ENCODE measurements at places on chromosomes 11 and 22. TPM values are rescaled to one million over a fixed set of nuclear protein-coding genes. Genes with fewer than 3 reads are reported as not detected.

DNA sequence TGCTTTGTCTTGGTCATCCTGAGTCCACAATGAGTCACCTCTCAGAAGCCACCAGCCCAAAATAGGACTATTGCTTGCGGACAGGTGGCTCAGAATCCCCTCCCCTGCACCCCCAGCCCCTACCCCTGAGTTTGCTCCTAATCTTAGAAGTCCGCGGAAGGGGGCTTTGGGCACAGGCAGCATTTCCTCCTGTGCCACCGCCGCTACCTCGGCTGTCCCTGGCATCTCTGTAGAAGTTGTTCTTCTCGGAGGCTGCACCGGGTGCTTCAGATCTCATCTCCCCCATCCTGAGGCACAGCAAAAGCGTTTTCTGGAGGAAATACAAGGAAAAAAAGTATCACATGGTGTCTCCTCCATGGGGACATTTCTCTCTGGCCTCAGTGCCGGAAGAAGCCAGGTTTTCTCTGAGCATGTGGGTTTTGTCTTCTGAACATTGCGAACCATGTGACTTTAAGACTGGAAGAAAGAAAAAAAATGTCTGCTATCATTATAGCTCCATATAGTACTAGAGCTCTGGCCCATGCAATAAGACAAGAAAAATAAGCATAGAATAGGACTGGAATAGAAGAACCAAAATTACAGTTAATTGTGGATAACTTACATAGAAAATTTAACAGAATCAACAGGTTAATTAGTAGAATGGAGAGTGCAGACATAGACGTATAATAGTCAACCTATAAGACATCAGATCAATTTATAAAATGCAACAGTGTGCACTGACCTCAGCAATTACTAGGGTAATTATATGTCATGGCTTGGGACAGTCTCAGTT lies 63.2 kb downstream of the SHISAL1 start:
- no peaks in the 10 kb centered on the region for H3K36me3 ChIP-seq
- DNase-seq = no peak
- no peak overlapping the region for H3K4me3 ChIP-seq
- H3K4me1 ChIP-seq = no peaks in the 10 kb centered on the region
- H3K27me3 ChIP-seq = peaks cover 14% of the 10 kb centered on the region
- no peak overlapping the region for H3K27ac ChIP-seq

DNA sequence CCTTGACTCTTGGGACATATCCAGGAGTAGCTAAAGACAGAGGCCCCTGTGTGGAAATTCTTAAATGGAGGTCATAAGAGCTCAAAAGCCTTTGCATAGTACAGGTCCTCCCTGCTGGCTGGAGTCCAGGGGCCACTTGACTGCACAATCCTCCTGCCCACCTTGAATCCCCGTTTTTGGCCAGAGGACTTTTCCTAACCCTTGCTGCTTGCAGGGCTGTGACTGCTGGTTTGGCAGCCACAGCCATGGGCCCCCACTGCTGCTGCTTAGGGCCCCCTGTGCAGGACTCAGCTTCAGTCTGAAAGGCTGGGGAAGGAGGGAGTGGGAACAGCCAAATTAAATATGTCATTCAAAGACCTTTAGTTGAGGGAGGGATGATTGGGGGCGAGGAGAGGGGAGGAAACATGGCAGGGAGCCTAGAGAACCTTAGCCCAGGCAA lies 33.4 kb downstream of the ARHGAP1 start:
- H3K36me3 ChIP-seq = peaks cover 34% of the 10 kb centered on the region
- H3K27ac ChIP-seq = peak overlapping the region; percentile 17

Gene LDHAL6A
- total RNA-seq = not detected

Gene DDX10
- 32.5 TPM for total RNA-seq

DNA sequence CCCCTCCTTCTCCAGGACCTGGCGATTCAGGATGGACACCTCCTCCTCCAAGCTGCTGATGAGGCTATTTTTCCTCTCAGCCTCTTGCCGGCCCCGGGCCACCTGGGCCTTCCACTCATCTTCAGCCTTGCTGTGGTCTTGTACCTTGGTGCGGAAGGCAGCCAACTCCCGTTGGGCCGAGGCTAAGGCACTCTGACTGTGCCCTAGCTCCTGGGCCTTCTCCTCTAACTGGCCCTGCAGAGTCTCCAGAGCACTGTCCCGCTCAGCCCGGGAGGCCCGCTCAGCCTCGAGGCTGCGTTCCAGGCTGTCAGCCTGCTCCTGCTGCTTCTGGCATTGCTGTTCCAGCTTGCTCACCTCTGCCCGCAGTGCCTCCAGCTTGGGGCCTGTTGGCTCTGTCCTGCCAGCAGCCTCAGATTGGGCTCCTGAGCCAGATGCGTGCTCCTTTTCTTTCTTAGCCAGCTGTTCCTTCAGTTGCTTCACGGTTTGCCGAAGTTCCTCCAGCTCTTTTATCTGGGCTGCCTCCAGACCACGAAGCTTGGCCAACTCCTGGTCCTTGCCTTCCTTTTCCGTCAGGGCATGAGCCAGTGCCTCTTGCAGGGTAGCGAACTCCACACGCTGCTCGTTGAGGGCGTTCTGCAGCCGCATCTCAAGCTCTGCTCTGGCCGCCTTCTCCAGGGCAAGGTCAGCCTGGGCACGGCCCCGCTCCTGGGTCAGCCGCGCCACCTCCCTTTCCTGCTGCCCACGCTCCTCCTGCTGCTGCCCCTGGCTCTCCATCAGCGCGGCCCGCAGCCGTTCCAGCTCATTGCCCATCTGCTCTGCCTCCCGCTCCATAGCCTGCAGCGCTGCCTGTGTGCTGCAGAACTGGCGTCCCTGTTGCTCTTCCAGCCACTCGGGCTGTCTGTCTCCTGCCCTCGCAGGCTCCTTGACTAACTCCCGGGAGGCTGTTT lies 15.3 kb downstream of the IL18BP start:
- DNase-seq = no peak
- no peaks in the 10 kb centered on the region for H3K27me3 ChIP-seq
- H3K4me1 ChIP-seq = no peaks in the 10 kb centered on the region
- H3K36me3 ChIP-seq = peaks cover 57% of the 10 kb centered on the region
- H3K27ac ChIP-seq = no peak overlapping the region

Gene GAS2
- 1.3 TPM for total RNA-seq

DNA sequence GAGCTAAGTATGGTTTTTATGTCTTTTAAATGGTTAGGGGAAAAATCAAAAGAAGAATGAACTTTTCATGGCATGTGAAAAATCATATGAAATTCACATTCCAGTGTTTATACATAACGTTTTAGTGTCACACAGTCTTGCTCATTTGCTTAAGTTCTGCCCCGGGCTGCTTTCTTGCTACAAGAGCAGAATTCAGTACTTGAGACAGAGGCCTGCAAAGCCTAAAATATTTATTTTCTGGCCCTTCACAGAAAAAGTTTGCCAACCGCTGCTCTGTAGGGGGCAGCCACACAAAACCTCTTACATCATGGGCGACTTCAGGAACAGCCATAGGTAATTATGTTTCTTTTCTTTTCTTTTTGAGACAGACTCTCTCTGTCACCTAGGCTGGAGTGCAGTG lies 1.0 kb upstream of the ATG2A start:
- H3K4me3 ChIP-seq = peak overlapping the region; percentile 88
- no peak for DNase-seq
- peaks cover 18% of the 10 kb centered on the region for H3K4me1 ChIP-seq

DNA sequence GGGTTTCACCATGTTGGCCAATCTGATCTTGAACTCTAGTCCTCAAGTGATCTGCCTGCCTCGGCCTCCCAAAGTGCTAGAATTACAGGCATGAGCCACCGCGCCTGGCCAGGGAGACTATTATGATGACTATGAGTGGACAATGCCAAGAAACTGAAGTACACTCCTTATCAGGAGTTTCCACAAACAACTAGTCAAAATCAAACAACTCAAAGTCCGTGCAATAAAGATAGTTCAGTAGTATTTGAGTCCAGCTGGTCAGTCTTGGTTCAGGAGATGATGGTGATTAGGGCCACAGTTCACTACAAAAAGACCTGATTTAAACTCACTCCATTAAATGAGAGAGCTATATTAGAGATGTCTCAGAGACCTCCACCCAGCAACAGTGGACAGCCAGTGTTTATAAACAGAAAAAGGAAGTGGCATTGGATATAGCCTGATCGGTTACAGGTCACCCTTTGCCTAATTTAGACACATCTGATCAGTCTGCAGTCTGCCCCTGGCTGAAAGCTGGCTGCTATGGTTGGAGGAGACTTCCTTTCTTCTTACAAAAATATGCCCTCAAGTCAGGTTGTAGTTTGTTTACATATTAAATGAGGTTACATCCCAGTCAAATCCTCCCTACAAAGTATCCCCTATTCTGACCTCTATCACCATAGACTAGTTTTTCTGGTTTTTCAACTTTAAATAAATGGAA lies 17.0 kb downstream of the CD3E start:
- H3K27me3 ChIP-seq = no peaks in the 10 kb centered on the region
- H3K4me3 ChIP-seq = no peak overlapping the region

GRCh38 chr22:20153945-20154344 lies 3.1 kb upstream of the CCDC188 start:
- H3K4me1 ChIP-seq = no peaks in the 10 kb centered on the region
- no peaks in the 10 kb centered on the region for H3K36me3 ChIP-seq
- no peak for DNase-seq
- no peak overlapping the region for H3K27ac ChIP-seq
- H3K4me3 ChIP-seq = no peak overlapping the region
- no peaks in the 10 kb centered on the region for H3K27me3 ChIP-seq

GRCh38 chr22:28736301-28737155 lies 5.1 kb downstream of the CHEK2 start:
- peaks cover 25% of the 10 kb centered on the region for H3K36me3 ChIP-seq
- H3K27me3 ChIP-seq = no peaks in the 10 kb centered on the region
- no peak overlapping the region for H3K27ac ChIP-seq
- H3K4me1 ChIP-seq = peaks cover 24% of the 10 kb centered on the region

DNA sequence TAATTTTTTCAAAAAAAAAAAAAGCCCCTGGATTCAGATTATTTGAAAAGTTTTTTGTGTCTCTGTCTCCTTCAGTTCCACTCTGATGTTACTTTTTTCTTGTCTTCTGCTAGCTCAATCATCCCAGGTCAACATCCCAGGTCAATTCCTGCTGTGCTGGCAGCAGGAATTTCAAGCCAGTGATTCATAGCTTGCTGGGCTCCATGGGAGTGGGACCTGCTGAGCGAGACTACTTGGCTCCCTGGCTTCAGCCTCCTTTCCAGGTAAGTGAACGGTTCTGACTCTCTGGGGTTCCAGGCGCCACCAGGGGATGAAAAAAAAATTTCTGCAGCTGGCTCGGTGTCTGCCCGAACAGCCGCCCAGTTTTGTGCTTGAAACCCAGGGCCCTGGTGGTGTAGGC lies 31.4 kb downstream of the PLAAT5 start:
- no peaks in the 10 kb centered on the region for H3K36me3 ChIP-seq
- H3K4me3 ChIP-seq = no peak overlapping the region
- H3K27ac ChIP-seq = no peak overlapping the region
- DNase-seq = no peak
- H3K27me3 ChIP-seq = peaks cover 13% of the 10 kb centered on the region

Gene OR4D5
- total RNA-seq = not detected

Gene ZNF214
- total RNA-seq = not detected

GRCh38 chr11:93652161-93652597 lies 9.3 kb upstream of the CEP295 start:
- no peaks in the 10 kb centered on the region for H3K36me3 ChIP-seq
- H3K4me1 ChIP-seq = peaks cover 21% of the 10 kb centered on the region
- no peak overlapping the region for H3K27ac ChIP-seq
- peaks cover 10% of the 10 kb centered on the region for H3K27me3 ChIP-seq
- DNase-seq = no peak
- H3K4me3 ChIP-seq = no peak overlapping the region

DNA sequence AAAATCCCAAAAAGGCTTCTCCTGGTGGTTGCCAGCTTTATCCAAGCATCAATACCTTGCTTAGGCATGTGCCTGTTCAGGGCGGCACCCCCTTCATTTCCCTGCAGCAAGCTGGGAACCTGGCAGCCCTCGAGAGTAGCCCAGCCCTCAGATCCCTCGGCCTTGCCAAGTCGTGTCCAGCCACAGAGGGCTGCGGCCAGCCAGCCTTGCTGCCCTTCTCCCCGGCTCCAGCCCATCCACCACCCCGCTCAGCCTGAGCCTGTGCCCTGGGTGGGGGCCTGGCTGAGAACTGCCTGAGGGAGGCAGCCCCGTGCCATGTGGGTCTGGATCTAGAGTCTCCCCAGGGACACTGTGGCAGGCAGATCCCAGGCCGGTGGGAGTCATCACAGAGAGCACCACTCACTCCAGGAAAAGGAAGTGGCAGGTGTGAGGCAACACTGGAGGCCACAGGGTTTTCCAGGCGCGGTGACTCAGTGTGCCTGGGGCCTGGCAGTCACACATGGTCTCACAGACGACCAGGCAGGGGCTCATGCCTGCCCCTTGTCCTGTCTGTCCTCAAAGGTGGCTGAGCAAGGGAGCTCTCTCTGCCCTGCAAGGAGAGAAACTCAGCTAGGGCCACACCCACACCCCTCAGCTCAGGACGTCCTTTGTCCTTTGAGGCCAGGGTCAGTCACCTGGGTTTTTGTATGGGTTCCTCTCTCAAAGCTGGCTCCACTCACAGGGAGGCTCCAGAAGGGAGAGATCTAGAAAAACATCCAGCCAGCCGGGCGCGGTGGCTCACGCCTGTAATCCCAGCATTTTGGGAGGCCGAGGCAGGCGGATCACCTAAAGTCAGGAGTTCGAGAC lies 12.2 kb upstream of the CDC42BPG start:
- no peak overlapping the region for H3K4me3 ChIP-seq
- H3K36me3 ChIP-seq = peaks cover 44% of the 10 kb centered on the region
- peak; percentile 76 for DNase-seq

Gene SYT13
- total RNA-seq = not detected

- peaks cover 3% of the 10 kb centered on the region for H3K4me1 ChIP-seq
- no peak overlapping the region for H3K27ac ChIP-seq
- peaks cover 6% of the 10 kb centered on the region for H3K27me3 ChIP-seq
- no peaks in the 10 kb centered on the region for H3K36me3 ChIP-seq
- no peak overlapping the region for H3K4me3 ChIP-seq
Observed at GRCh38 chr11:8826901-8827560, 84.0 kb upstream of the AKIP1 start.

- H3K4me1 ChIP-seq = no peaks in the 10 kb centered on the region
- H3K36me3 ChIP-seq = no peaks in the 10 kb centered on the region
- no peaks in the 10 kb centered on the region for H3K27me3 ChIP-seq
- no peak overlapping the region for H3K4me3 ChIP-seq
Observed at GRCh38 chr11:134340354-134340964, 8.7 kb downstream of the GLB1L2 start.

DNA sequence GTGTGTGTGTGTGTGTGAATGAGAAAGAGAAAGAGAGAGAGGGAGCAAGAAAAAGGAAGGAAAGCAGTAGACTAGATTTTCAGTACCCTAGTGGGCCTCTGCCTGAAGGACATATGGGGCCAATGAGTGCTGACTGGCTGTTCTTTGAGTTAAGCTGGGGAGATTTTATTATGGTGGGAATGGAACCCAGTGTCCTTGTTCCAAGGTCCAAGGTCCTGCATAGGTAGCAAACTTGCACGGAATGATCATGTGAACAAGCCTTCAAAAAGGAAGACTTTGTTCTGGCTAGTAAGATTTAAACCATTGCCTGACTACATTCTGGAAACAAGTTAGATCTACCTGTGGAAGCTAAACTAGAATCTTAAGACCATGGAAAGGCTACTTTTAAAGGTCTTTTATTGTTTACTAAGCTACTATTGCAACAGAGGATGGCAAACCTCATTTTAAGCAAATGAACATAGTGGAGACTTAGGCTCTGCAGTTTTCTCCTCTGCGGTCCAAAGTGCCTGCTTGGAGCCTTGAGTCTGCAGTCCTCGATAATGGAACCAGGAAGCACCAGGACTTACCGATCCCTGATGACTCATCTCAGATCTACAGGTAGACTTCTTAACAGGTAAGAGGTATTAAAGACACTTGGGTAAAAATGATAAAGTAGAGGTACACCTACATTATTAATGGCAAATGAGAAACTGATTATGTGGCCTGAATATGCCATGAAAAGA lies 10.2 kb upstream of the GRAMD1B start:
- H3K4me3 ChIP-seq = no peak overlapping the region
- peaks cover 15% of the 10 kb centered on the region for H3K4me1 ChIP-seq
- H3K27ac ChIP-seq = no peak overlapping the region
- H3K36me3 ChIP-seq = peaks cover 9% of the 10 kb centered on the region
- peaks cover 11% of the 10 kb centered on the region for H3K27me3 ChIP-seq
